ENCODE measurements at places on chromosomes 5 and 9.

- DNase-seq: no peak
These were observed 7.4 kb downstream of the CCDC187 start for GRCh38 chr9:136296434-136297015.

- DNase-seq: no peak
These were observed 201.0 kb downstream of the EFNA5 start for GRCh38 chr5:107469485-107470294.

DNA sequence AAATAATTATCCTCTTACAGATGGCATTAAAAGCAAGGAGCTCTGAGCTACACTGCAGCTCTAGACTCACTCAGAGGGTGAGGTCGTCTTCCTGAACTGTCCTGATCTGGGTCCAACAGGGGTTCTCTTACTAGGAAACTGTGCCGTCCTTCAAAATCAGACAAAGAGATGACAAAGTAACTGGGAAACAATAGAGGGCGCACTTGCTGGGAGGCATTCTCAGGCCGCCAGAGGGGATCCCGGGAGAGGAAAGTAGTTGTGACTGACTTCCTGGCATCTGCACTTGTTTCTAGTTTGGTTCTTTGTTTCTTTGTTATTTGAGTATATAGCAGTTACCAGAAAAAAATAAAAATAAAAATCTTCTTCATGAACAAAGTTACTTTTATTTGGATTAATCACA lies 142.9 kb upstream of the MSX2 start:
- DNase-seq: no peak

DNA sequence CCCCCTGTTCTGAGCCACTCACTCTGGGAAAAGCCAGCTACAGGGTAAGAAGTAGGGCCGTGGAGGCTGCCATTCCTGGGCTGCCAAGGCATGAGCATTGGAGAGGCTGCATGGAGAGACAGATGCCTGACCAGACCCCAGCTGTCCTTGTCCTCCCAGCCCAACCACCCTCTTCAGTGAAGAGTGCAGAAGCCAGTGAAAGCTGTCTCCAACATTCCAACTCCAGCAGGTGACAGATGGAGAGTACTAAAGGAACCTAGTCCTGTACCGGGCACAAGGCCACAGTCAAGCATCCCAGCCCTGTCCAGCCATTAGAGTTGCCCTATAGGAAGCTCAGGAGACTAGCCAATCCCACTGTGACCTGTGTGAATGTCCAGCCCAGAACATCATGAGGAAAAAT lies 165.1 kb downstream of the DIRAS2 start:
- no peak for DNase-seq

DNA sequence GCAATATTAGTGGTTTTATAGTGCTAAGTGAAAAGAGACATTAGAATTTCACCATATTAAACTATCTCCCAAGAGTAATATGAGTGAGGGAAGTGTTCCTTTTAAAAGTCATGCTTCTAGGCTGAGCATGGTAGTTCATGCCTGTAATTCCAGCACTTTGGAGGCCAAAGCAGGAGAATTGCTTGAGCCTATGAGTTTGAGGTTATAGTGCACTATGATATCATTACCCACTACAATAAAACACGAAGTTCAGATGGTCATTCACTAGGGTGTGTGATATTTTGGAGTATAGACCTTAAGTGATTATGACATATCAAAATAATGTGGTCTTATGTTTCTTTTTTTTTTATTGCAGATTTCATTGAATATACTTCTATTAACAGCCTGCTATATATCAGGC lies 6.7 kb downstream of the KIF2A start:
- DNase-seq: no peak

GRCh38 chr9:136667214-136667939 lies 4.7 kb downstream of the EGFL7 start:
- DNase-seq: no peak

- no peak for DNase-seq
These were observed 45.1 kb downstream of the BNC2 start for GRCh38 chr9:16825331-16825725.

DNA sequence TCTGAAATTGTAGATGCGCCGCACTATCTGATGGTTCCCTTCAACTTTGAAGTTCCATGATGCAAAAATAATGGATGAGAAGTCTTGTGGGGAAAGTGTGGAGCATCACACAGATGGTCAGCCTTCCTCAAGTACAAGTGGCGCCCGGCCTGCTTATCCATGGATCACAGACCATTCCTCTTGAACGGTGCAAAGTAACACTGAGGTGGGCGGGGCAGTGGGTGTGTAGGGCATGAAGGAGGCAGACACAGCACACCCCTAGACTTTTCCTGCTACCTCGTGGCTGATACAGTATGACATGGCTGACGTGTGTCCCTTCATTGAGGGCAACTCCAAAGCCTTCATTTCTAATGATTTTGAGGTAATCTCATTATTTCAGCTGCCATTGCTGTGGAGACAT lies 2.5 kb upstream of the GNG10 start:
- no peak for DNase-seq

GRCh38 chr5:180865981-180866695 lies 5.1 kb upstream of the ZFP62 start:
- DNase-seq: no peak

DNA sequence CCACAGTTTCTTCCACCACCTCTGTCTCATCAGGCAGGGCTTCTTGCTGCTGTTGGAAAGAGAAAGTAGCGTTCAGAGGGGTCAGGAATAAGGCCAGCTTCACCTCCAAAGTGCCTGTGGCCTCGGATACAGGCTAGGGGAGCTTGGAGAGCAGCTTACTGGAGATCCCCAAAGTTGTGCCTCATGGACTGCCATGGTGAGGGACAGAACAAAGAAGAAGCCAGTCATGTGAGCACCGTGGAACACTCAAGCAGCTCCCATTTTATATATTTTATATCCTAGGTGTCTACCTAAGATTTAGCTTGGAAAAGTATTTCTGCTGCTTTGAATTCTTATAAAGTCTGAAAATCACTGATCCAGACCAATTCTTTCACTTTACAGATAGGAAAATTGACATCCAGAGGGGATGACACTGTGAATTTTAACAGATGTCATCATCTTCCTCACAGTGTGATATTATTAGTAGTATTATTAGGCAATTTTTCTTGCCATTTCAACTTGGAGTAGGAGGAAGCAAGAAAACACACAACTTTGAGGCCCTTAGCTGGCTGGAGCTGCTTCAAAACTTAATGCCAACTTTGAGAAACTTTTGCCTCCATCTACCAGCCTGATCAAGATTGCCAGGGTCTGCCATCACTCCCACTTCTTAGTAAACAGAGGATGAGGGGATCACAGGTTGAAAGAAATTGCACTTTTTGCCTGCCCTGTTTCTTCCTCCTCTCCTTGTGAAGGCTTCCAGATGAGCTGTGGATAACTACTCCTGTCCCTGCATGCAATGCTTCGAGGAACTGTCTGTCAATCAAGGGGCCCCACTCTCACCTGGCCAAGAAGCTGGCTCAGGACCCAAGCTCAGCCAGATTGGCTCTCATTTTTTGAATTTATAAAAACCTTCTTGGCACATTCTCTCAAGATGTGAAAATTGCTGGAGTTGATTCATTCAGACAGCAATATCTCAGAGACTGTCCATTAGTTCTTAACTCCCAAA lies 11.8 kb downstream of the SPARC start:
- no peak for DNase-seq

DNA sequence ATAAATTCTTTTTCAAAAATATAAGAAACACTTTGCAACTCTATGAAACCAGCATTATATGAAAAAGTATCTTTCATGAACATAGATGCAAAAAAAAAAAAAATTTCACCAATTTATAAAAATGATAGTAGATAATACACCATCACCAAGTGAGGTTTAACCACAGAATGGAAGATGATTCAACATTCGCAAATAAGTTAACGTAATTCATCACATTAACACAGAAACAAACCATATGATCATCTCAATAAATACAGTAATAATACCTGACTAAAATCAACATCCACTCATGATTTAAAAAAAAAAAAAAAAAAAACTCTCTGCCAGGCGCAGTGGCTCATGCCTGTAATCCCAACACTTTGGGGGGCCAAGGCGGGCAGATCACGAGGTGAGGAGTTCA lies 6.3 kb downstream of the PJA2 start:
- DNase-seq: no peak

DNA sequence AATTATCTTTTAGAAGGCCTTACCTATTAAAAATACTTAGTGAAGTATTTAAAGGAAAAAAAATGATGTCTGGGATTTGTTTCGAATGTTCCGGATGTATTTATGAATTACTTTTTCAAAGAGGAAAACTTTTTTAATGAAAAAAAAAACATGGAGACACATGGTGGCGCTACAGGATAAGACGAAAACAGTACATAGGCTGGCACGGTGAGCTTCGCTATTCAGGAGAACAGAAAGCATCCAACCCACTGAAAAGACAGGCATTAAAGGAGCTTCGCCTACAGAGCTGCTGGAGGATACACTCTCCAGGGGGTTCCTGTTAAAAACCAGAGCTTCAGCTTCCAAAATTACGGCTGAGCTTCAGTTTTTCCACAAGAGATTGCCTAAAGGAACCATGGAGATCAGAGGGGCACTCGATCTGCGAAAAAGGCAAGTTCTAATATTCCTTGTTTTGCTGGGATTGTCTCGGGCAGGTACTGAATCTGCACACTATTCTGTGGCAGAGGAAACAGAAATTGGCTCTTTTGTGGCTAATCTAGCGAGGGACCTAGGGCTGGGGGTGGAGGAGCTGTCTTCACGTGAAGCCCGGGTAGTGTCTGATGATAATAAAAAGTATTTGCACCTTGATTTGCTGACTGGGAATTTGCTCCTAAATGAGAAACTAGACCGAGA lies at the start of gene PCDHB14:
TSS of gene PCDHB14 (plus strand) at position 232 of the 672 bp plus-strand sequence. CDS start at position 395, 163 bp downstream.
- no peak for DNase-seq

- no peak for DNase-seq
These were observed 26.4 kb downstream of the TNPO1 start for GRCh38 chr5:72842816-72843215.

DNA sequence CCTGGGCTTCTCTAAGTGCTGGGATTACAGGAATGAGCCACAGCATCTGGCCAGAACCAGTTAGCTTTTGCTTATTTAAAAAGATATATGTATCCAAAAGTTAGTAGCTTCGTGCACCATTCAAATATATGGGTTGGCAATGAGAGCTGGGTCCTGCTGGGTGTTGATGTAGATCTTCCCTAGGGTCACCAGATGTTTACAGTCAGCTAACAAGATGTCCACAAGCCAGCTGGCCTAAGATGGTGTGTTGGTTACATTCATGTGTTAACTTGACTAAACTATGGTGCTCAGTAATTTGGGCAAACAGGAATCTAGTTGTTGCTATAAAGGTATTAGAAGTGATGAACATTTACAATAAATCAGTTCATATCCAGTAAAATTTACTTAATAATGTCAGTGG lies 948.6 kb upstream of the EDIL3 start:
- DNase-seq: no peak

DNA sequence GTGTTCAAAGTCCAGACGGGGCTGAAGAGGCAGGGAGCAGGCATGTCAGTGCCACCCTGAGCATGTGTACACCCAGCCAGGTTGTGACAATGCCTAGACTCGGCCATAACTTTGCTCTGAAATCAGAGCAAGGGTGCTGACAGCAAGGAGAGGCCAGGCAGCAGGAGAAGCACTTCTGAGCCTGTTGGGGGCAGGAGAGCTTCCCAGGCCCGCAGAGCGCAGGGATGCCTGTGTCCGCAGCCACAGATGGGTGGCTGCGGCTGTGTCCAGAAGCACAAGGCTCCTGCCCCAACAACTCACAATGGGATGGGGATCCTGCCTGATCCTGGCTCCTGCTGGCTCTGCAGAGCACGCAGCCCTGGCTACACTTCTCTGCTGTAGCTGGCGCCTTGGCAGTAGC lies 373.9 kb downstream of the CHSY3 start:
- DNase-seq: no peak

- DNase-seq: no peak
These were observed 13.5 kb upstream of the NRARP start for GRCh38 chr9:137315581-137316011.

- no peak for DNase-seq
These were observed 6.8 kb downstream of the MGAT1 start for GRCh38 chr5:180795771-180796313.

- DNase-seq: no peak
These were observed 5.7 kb downstream of the RPP25L start for GRCh38 chr9:34606190-34606589.

- no peak for DNase-seq
These were observed 8.4 kb downstream of the DBN1 start for GRCh38 chr5:177465044-177465443.

- peak; percentile 75 for DNase-seq
These were observed 15.0 kb downstream of the GLIPR2 start for GRCh38 chr9:36151316-36152210.

DNA sequence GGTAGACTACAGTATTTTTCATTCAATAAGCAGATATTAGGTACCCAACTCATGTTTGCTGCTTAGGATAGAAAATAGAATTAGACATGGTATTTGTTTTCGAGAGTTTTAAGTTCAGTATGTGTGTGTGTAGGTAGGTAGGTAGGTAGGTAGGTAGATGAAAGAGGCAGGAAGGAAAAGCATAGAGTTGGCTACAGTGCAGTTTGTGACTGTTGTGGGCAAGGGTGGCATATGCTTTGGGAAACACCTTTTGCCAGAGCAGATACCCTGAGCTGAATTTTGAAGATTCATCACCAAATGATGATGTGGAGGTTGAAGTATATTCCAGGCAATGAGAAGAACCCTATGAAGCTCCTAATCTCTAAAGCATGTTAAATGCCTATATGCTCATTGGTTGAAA lies 20.0 kb upstream of the PCSK5 start:
- DNase-seq: no peak
